ENCODE measurements at places on chromosomes 6 and 20.

- DNase-seq, result no peak
These were observed 121.6 kb downstream of the ADGRB3 start for GRCh38 chr6:68756454-68757375.

DNA sequence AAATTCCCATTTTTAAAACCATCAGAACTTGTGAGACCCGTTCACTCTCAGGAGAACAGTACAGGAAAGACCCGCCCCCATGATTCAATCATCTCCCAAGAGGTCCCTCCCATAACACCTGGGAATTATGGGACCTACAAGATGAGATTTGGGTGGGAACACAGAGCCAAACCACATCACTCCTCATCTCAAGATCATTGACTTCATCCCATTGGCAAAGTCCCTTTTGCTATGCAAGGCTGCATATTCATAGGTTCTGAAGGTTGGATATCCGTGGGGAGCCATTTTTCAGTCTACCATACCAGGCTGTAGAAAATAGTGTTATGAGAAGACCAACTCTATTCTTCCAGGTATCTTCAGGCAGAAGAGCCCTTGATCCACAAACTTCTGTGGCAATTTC is 219.1 kb downstream of the DOK5 start:
- DNase-seq, result no peak

DNA sequence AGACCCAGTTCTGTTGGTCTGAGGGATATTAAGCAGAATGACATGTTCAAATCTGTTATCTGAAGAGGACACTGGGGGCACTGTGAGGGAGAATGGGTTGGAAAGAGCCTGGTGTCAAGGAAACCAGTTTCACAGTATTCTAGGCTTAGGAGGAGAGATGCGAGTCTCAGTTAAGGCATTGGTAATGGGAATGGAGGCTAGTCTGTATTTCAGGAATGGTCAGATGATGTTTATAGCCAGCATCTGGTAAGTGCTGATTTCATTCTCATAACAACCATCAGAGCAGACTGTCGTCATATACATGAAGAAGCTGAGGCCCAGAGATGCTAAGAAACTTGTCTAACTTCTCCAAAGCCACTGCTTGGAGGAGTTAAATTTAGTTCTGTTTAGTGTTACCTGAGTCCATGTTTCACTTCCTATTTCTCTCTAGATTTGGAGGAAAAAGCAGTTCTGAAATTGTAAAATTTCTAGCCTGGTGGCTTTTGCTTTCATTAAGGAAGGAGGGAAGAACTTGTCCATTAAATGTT is 242.0 kb downstream of the ARID1B start:
- DNase-seq, result no peak

DNA sequence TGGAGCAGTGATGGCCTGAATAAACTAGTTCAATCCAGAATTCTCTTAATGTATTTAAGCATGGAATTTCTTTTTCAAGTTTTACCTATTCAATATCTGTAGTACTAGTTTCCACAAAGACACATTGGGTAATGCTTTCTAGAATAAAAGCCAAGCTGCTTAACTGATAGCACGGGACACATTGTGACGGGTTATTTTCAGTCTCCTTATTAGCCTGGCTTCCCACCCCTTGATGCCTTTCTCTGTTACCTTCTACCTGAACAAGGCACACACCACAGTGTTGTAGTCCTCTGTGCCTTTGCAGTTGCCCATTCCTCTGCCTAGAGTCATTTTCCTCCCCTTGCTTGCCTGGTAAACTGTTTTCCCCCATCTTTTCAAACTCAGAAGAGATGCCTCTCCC is 139.1 kb downstream of the HDGFL1 start:
- no peak for DNase-seq

DNA sequence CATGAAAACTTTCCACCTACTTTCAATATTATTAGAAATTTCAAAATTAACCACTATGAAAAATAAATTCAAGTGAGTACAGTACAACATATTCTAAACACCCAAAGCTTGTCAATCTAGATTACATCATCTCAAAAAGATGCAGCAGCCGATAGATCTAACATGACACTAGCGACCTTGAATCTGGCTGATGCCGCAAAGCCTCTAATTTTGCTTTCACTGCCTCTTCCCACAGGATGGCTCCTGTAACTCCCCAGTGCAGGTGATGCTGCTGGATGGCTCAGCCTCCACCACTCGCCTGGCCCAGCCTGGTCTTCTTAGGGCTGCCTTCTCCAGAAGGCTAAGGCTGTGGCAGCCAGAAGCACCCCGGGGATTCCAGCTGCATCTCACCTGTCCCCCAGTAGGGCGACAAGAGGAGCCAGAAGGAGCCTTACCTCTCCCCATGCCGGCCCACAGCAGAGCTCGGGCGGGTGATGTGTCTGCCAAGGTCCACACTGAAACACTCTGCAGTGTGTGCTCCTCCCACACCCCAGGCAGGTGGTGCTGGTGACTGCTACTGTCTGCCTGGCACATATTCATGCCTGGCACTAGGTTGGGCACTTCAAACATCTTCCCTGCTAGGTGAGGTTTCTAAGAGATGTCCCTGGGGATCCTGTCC is 82.1 kb downstream of the SLC23A2 start:
- no peak for DNase-seq

- no peak for DNase-seq
These were observed 483.0 kb upstream of the ID4 start for GRCh38 chr6:19354181-19354580.

DNA sequence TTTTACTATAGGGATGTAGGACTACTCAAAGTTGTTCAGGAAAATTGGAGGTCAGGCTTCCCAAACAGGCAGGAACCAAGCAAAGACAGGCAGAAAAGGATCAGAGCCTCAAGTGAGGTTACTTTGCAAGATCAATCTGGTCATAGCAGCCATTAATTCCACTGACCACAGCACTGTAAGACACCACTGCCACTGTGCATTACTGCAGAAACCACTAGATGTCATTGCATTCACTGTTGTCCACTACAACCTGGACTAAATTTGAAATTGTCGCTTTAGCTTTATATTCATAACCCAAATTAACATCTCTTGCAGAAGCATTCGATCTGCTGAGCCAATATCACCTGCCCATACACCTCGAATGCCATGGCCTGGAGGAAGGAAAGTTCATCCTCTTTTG is 126.9 kb upstream of the UFL1 start:
- DNase-seq, result no peak

GRCh38 chr6:36364669-36365479 is 22.6 kb downstream of the ETV7 start:
- DNase-seq, result no peak

DNA sequence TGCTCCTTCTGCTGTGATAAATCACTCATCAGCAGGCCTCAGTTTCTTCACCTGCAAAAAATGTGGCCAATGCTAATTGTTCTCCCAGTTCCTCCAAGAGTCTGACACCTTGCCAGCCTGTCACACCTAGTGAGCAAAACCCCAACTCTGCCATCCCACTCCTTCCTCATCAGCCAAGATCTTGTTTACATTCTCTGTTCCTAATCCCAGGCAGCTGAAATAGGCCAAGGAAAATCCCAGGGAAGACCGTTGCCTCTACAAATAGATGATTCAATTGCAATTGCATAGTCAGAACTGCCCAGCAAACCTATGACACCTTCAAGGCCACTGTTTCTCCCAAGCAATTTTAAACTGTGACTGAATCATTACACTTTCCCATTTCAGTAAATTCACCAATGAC is 78.7 kb downstream of the GMDS start:
- no peak for DNase-seq

DNA sequence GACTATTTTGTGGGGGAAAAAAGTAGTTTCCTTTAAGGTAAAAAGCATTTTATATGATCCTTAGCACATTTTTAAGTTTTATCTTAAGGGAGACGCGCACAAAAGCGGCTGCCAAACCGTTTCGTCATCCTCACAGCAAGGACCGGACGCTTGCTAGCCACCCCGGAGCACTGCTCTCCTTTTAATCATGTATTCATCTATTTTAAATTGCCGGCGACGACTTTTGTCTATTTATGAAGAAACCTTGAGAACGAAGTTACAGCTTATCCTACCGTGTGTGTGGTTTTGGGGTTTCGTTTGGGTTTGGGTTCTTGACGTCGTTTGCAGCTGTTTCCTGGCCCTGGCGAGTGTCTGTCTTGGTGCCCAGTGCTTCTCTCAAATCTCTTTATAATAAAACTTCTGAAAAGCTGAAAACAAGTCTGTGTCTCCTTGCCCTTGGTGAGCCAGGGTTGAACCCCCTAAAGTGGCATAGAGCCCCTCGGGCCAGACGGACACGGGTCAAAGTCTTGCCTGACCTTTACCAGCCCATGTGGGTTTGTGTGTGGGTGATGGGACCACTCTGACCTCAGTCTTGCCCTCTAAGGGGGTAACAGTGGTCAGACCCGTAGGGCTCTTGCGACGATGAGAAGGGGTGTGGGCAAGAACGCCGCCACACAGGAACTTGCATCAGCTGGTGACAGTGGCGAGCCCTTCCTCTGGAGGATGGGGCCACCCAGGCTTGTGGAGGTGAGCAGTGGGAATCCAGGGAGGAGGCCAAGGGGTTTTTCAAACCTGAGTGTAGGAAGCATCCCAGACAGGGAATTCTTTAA is 117.6 kb downstream of the JPH2 start:
- DNase-seq, result peak; percentile 94

DNA sequence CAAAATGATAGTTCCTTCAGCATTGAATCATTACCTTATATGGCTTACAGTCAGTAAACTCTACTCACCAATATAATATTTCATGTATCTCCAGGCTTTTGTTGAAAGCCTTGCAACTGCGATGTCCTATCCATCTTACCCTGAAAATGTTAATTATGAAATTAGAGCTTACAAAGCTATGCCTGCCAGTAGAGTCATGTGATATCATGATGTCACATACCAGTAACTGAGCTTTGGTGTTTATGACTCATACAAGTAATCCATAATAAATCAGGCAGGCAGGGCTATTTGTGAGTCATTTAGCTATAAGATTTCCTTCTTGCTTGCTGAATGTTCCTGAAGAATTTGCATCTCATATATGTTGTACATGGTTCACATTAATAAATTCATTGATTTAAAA is 44.9 kb upstream of the FAM83B start:
- no peak for DNase-seq

GRCh38 chr6:32290886-32291450 is 67.1 kb upstream of the NOTCH4 start:
- no peak for DNase-seq

- no peak for DNase-seq
These were observed 61.1 kb upstream of the SCAF8 start for GRCh38 chr6:154672086-154672485.

DNA sequence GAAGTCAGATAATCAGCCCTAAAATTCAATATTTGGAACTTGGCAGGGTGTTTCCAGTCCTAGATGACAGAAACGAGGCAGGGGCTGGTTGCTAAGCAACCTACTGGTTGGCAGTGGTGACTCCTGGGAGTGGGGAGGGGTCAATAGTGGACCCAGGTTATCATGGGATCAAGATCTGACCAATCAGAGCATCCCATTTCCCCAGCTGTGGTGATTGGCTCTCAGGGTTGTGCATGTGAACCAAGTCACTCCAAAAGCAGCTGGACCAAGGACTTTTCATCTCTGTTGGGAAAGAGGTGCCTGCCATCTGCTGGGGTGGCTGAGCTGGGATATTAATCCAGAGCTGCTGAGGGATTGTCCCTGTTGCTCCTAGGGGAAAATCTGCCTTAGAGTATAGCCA is 253.4 kb downstream of the PREX1 start:
- DNase-seq, result no peak

GRCh38 chr6:90894285-90895130 is 307.6 kb upstream of the MAP3K7 start:
- no peak for DNase-seq

- no peak for DNase-seq
These were observed 203.4 kb upstream of the STXBP5 start for GRCh38 chr6:147000545-147001488.

DNA sequence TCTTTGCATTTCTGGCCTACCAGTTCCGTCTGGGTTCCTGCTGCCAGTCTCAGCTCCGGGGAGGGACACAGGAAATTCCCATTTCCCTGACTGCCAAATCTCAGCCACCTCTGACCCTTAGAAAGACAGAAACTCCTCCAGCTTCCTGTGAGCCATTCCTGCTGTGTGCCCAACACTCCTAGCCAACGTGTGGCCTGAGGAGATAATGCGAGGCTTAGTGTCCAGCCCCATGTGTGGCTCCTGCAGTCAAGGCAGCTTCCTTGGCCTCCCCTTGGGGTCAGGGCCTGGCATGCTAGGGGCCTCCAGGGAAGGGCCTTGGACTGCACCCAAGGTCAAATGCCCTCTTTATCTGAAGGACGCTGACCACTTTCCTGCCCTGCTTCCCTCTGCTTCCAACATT is 45.1 kb downstream of the MAFB start:
- DNase-seq, result no peak

DNA sequence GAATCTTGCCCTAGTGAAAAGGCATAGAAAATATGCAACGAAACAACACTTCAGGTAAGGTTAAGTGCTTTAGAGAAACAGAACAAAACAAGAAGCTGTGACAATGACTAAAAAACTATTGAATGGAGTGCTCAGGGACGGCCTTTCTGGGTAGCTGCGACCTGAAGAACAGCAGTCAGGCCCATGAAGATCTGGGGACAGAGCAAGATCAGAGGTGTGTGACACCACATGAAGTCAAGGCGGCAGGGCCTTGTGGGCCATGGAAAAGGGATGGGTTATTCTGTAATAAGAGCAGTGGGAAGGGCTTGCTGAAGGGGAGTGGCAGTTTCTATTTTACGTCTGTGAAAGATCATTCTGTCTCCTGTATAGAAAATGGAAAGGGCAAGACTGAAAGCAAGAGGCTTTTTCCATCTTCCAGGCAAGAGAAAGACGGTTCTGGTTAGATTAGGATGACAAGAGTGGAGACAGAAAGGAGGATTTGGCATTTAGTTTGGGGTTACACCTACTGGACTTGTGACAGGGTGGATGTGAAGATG is 5.1 kb downstream of the UBE2V1 start:
- no peak for DNase-seq

DNA sequence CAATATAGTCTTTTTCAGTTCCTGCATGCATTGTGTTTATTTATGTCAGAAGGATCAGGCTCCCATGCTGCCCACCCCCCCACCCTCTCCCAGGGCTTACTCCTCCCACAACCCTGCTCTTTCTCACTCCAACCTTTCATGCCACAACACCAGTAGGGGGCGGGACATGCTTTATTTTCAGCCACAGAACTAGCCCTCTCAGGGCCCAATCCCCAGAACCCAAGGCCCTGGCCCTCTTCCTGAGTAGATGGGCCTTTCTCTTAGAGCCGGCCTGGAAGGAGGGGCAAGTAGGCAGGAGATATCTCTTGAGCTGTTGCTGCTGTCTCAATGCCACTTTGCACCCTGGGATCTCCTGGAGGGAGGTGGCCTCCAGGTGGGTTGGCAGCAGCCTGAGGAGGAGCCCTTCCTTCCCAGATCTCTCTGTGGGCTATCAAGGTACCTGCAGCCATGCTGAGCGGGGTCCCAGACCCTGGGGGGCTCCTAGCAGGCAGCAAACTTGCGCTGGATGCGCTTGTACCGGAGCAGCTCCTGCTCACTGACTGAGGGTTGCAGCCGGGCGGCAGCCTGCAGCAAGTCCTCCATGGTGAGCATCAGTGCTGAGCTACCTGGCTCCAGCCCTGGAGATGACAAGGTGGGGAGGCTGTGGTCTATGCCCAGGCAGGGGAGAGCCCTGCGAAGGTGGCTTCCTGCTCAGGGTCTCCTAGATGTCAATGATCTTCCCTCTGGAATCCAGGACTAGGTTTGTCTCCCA is 3.5 kb downstream of the GNMT start:
- DNase-seq, result peak; percentile 35
